ENCODE measurements at places on chromosomes 5 and 9.

DNA sequence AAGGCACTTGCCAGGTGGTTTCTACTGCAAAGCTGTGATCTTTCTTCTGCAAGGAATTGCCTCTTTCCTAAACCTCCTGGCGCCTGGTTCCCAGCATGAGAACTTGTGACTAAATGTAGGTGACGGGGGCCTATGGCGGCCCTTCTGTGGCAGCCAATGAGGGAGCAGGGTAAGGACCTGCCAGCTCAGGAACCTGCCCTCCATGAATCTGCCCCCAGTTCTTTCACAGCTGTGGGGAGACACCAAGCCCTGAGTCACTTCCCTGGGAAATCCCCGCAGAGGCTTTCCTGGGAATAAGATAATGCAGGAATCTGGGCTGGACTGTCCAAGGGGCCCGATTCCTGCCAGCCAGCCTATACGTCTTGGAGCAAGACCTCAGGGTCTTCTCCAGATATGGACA is 56.7 kb upstream of the CTNNA1 start:
- no peak for DNase-seq

DNA sequence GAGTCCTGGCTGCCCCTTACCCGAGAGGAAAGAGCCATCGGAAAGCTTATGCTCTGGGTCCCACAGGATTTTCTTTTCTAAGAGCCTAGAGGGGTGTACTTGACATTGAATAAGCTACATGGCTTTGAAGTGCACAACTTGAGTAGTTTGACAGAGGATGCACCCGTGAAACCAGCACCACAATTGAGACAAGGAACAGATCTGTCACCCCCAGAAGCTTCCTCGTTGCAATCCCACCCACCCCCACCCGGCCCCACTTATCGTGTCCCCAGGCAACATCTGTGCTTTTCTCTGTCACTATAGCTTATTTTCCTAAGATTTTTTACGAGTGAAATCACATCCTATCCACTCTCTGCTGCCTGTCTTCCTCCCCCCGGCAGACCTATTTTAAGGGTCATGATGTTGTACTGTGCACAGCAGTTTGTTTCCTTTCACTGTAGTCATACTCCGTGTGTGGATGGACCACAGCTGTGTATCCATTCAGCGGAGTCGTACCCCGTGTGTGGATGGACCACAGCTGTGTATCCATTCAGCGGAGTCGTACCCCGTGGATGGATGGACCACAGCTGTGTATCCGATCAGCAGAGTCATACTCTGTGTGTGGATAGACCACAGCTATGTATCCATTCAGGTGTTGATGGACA is 8.8 kb upstream of the FCN2 start:
- no peak for DNase-seq

DNA sequence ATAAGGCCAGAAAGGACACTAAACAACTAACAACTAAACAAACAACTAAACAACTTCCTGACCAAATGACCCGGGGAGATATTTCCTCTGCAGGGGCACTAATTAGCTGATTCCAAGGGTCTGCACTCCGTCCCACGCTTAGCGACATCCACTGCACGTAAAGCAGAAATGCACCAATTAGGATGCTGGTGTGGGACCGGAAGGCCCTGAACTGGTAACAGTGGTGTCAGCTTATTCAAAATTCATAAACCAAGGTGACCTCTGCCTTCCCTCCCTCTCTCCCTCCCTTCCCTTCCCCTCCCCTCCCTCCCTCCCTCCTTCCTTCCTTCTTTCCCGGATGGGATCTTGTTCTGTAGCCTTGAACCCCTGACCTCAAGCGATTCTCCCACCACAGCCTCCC is 9.6 kb downstream of the RASGEF1C start:
- no peak for DNase-seq

DNA sequence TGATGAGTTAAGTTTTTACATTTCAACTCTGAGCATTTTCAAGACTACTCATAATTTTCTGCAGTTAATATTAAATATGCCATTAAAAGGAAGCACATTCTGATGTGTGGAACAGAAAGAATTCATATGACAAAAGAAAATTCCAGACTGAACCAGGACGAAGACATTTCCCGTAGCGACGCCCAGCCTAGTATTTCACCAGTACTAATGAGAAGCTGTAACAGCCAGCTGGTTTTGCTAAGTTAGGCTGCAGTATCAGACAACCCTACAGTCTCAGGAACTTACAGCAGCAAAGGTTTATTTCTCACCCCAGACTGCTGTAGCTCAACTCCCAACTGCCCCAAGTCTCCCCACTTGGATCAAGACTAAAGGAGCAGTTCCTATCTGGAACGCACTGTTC is 91.6 kb downstream of the TMEM174 start:
- no peak for DNase-seq

DNA sequence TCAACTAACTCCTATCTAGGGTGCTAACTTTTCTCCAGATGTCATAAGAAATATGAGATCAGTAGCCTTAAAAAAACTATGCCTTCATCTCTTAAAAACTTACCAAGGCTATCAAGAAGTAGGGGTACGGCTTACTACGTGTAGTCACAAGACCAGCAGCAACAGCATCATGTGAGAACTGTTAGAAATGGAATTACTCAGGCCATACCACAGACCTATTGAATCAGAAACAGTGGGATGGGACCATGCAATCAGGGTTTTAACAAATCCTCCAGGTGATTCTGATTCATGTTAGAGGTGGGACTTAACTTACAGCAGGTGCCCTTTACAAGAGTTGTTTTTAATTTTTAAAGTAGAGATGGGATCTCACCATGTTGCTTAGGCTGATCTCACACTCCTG is 4.6 kb downstream of the IFNE start:
- DNase-seq = no peak

GRCh38 chr9:104107799-104108198 is 13.7 kb downstream of the SMC2 start:
- DNase-seq = no peak

- DNase-seq = no peak
These were observed 304.4 kb upstream of the SMC2 start for GRCh38 chr9:103789686-103790085.

DNA sequence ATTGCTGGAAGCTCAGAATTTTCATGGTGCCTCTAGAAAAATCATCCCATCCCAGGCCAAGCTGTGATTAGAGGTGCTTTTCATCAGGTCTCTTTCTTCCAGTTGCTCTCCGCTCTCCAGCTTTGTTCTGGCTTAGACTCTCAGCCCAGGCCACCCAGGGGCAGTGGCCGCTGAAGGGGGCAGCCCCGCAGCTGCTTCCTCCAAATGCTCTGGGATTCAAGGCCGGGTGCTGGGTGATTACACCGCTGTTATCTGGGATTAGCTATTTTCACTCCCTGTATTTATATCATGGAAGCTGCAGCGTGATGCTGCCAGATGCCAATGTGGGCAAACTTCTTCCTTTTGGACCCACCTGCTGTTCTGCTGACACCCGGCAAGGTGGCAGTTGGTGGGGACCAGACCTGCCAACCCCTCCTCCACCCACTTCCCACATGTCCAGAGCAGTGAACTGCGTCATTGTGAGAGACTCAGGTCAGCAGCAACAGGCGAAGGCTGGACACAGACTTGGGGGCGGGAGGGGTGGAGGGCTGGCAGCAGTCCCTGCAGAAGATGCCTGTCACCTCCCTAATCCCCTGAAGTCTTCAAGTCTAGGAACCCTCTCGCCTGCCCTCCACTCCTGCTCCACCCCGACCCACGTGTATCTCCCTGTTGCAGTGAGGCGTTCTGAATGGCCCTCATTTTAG is 33.9 kb upstream of the NKX2-5 start:
- peak; percentile 37 for DNase-seq

GRCh38 chr9:119284587-119285337 is 84.5 kb downstream of the BRINP1 start:
- no peak for DNase-seq

DNA sequence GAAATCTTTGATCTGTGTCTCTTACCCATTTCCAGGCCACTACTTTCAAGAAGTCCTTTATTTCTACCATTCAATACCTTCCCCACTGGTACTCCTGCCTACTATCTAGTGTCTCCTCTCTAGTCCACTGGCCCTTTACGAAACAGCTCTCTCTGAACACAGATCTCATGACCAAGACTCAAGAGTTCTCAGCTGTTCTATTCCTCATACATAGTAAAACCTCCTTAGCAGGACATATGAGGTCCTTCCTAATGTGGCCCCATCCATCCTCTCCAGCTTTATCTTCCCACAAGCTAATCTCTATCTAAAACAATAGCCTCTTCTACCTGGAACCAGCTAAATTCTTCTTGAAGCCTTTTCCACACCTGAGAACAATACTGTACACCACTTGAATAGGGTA is 2.6 kb downstream of the TEX10 start:
- no peak for DNase-seq

GRCh38 chr9:130043654-130044623 is 950 bp upstream of the FNBP1 start:
- DNase-seq = no peak

Data from retina (tissue), 1 donor.